Renal pelvis (tissue), 12 donors: ENCODE measurements at places on chromosomes 13 and 19. TPM values are rescaled to one million over a fixed set of nuclear protein-coding genes. Genes with fewer than 3 reads are reported as not detected.

Gene KANK2
- polyA plus RNA-seq: 124 TPM

Gene RNF17
- polyA plus RNA-seq: 0.16 TPM

Gene GTF3A
- 80.3 TPM for polyA plus RNA-seq

Gene SIGLECL1
- not detected for polyA plus RNA-seq

Gene AMH
- polyA plus RNA-seq: 3.2 TPM

Gene EMC10
- 173 TPM for polyA plus RNA-seq

Gene DENND1C
- 45.2 TPM for polyA plus RNA-seq

Gene C1QTNF9
- polyA plus RNA-seq: 0.47 TPM

Gene MISP
- 7.1 TPM for polyA plus RNA-seq

Gene CEACAM3
- 0.23 TPM for polyA plus RNA-seq

DNA sequence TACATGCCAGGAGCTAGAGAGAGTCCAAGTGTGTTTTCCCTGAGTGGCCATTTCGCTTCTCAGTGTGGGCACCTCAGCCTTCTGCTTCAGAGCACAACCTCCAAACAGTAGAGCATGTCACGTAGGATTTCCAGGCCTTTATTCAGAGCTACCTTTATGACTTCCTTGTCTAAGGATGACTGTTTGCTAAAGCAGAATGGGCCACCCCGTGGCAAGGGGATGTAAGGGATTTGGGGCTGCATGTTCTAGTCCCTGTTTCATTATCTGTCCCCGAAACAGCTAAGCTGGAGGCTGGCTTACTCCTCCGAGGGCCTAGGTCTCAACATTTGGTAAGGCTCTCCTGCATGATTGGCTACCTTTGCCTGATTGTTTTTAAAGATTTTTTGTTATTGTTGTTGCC lies 6.0 kb downstream of the RNASEH2B start:
- no peak for DNase-seq

GRCh38 chr13:50261130-50261901 lies 246.1 kb downstream of the KCNRG start:
- DNase-seq: no peak

DNA sequence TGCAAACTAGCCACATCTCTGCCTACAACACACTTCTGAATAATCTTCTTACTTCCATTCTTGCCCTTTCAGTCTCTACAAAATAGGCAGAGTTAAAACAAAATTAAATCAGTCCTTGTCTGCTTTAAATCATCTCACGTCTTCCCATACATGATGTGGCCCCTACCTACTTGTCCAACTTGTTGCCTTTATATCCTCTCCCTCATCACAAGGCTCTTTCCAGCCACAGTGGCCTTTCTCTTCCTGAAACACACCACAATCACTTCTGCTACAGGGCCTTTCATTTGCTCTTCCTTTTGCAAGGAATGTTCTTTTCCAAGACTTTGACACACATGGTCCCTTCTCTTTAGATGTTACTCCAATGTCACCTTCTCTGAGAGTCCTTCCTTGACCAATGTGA lies 1.7 kb downstream of the RBM26 start:
- DNase-seq: no peak

DNA sequence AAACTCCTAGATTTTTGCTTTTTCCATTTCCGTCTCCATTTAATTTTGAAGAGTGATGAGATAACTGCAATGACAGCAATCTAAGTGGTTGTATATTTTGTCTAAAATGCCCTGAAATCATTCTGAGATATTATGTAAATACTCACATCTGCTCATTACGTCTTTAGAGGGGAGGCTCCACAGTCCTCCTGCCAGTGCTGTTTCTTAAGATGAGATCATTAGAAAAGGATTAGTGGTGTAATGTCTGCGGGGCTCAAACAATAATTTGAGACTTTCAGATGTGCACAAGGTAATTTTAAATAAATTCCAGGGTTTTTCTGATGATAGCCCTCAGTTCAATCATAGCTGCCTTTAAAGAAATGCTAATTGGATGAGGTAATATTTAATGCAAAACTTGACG lies 437.9 kb downstream of the FOXO1 start:
- no peak for DNase-seq

DNA sequence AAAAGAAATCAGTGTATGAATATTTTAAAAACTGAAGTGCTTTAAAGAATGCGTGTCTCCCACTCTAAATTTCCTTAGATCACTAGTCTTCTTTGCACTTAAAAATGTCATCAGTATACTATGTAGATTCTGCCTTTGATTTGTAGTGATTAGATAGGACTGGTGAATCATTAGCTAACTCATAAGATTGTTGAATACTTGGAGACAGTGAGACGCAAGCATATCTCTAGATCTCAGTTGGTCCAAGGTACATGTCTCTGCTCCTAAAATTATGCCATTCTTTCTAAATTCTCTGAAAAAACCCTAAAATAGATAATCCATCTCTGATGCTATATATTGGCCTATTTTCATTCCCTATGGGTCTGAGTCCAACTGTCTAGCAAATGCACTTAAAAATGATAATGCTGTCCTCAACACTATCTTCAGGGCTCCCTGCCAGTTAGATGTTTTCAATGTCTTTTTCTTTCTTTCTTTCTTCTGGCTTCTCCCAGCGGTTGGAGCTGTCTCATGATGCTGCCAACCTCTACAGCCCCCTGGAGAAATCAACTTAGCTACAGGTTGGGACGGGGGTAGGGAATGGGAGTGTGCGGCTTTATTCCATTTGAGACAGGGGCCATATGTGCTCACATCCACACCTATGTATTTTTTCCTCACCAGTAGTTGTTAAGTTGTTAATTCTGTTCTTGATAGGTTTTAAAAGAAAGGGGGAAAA lies 301.0 kb downstream of the NDFIP2 start:
- no peak for DNase-seq

DNA sequence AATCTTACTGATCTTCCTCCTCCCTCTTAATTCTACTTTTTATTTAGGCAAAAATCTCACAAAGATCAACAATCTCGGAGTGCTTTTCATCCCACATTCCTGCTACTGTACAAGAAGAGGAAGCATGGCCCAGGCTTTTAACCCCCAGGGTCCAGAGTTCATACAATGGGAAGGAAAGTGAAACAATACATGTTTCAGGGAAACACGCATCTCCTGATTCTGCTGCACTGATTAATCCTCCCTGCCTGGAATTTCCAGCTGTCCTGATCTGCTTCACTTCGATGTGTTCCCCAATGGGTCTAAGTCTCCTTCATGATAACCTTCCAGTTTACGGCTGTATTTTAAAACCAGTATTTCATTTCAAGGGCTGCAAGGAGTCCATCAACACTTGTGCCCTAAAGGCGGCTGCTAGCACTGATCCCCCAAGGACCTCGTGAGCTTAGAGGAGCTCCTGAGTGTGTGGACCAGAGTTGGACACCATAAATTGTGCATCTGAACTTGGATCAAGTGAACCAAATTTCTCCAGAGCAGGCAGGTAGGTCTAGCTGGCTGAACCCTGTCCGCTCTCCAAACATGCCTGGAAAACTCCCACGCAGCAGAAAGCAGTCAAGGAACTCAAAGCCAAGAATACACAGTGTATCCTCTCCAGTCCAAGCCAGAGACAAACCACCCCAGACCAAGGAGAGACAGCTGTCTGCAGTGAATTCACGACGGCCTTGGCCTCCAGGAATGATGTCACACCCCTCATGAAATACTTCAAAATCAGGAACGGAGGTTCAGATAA lies 44.3 kb downstream of the COL4A1 start:
- DNase-seq: peak; percentile 65

DNA sequence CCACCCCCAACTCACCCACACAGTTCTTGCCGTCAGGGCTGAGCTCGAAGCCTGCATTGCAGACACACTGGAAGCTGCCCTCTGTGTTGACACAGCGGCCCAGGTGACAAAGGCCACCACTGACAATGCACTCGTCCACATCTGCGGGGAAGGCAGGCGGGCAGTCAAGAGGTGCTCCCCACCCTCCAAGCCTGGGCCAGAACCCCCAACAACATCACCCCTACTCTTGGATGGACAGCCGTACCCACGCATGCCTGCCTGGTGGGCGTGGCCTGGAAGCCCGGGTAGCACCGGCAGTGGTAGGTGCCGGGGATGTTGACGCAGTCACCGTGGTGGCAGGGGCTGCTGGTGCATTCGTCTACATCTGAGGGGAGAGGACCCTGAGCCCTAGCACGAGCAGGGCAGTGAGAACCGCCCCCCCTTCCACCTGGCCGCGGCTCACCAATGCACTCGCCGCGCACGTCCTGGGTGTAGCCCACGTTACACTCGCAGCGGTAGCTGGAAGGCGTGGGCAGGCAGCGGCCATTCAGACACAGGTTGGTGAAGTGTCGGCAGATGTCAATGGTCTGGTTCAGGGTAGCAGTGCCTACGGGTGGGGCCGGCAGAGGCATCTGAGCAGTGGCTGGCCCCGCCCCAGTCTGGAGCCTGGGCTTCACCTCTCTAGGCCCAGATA lies 13.3 kb downstream of the FBN3 start:
- DNase-seq: no peak

DNA sequence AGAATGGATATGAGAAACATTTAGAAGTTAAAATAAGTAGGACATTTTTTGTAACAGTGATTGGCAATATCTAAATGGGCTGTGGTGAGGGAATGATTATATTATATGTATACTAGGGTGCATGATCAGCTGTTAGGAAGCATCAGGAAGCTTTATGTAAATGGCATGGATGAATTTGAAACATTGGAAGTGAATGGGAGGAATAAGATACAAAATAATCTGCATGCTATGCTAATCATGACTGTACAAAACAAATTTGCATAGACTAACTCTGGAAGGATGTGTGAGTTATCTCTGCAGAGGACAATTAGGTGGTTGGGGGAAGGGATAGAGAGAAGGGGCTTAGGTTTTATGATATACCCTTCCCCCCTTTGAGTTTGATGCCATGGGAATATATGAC lies 156.5 kb downstream of the MTUS2 start:
- no peak for DNase-seq

GRCh38 chr13:108350579-108350978 lies 81.1 kb downstream of the TNFSF13B start:
- no peak for DNase-seq

- peak; percentile 46 for DNase-seq
These were observed 57.9 kb downstream of the THSD1 start for GRCh38 chr13:52348071-52348470.

GRCh38 chr19:17484520-17485185 lies 14.3 kb downstream of the SLC27A1 start:
- DNase-seq: no peak

DNA sequence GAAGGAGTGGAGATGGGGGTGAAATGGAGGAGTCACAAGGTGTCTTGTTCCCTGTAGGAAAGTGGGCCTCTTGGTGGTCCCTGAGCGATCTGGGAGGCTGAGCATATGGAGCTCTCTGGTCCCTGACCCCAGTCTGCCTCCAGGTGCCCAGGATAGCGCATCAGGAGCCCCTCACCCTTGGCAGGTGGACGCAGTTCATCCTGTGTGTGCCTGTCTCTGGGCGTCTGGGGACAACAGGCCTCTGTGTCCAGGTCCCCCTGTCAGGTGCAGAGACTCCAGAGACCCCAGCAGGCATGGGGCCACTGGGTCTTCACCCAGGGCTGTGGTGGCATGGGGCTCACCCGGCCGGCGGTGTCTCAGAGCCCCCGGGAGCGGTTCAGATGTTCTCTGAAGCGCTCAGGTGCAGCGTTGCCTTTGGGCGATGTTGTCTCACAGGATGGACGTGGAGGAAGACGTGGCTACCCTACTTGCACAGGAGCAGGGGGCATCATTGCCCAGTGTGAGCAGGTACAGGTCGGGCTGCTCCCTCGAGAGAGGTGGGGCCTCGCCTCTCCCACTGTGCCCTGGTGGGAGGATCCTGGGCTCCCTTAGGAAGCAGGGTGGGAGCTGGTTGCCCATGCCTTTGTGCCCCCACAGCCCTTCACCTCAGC lies 58.1 kb upstream of the TPM4 start:
- no peak for DNase-seq

- DNase-seq: no peak
These were observed 5.4 kb downstream of the RSPH6A start for GRCh38 chr19:45809643-45810159.

DNA sequence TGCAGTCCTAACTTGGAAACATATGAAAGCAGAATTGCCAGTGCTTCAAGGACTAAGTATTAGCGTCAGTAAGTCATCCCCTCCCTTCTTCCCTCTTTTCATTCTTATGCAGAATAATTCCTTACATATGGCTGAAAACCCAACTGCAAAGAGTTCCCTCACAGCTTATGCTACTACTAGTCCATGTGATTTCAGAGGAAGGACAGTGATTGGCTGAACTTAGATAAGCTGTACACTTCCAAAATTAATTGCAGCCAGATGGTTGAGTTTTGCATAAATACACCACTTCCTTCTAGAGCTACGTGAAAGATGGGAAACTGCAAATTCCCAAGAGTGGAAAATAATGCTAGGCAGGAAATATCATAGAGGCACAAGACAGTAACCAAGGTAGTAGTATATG lies 730.4 kb downstream of the OLFM4 start:
- no peak for DNase-seq

GRCh38 chr13:85140192-85140591 lies 659.0 kb downstream of the SLITRK6 start:
- DNase-seq: no peak

DNA sequence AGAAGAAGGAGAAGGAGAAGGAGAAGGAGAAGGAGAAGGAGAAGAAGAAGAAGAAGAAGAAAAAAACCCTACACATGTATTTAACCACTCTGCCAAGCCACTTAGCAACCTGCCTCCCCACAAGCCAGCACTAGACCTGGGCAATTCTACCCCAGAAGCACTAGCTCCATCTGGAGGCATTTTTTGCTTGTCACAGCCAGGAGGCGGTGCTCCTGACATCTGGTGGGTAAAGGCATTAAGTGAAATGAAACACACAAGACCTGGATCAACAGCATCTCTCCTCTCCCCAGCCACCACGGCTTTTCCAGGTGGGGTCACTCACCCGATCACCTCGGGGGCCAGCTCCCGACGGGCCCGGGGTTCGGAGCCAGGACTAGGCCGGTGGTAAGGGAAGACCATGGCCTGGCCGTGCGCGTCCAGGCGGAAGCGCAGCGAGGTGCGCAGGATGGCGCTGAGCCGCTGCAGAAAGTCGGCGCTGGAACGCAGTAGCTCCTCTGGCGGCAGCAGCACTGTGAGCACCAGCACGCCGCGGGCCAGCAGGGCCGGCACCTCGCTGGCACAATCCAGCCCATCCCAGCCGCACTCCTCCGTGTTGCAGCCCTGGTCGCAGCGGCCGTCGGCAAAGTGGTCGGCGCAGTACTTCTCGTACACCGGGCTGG lies 26.9 kb downstream of the NOTCH3 start:
- no peak for DNase-seq

- no peak for DNase-seq
These were observed 9.0 kb downstream of the IRGC start for GRCh38 chr19:43724896-43725295.

DNA sequence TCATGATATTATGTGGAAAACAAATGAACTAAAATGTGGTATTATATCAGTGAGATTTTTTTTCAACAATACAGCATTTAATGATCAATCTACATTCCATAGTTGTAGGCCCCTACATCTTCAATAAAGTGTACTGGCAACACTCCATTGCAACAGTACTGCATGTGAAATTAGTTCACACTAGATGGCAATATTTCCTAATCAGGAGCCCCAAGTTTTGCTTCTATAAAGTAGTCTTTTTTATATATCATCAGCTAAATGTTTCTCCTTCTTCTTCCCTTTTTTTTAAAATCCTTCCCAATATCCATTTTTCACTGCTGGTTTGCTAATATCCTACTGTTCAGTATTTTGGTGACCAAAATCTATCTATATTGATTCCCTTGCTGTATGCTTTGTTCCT lies 528.3 kb upstream of the ATXN8OS start:
- DNase-seq: no peak
